ENCODE measurements at places on chromosomes 13 and 19.
A peak's percentile ranks its signal among the peaks of the same experiment; 100 is the strongest.

DNA sequence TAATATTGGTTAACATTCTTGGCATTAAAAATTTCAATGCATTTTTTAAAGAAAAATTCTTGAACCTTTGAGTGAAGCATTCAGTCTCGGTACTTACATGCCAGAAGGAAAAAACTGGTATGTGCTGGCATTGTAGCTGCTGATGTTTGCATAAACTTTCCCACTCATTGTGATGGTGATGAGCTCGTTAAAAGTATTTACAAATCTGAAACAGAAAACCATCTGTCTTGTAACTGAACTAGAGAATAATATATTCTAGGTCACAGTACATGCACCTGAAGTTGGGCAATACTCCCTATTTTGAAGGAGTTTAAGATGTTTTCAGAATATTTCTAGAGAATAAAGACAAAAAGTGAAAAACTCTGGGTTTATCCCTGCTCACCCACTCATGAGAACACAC lies 64.1 kb downstream of the SLC15A1 start:
- no peak overlapping the region for H3K4me3 ChIP-seq
- H3K4me1 ChIP-seq = no peaks in the 10 kb centered on the region
- DNase-seq = no peak
- H3K36me3 ChIP-seq = no peaks in the 10 kb centered on the region

- H3K4me1 ChIP-seq = peaks cover 11% of the 10 kb centered on the region
- H3K36me3 ChIP-seq = no peaks in the 10 kb centered on the region
- DNase-seq = peak; percentile 69
- no peaks in the 10 kb centered on the region for H3K27me3 ChIP-seq
These were observed 32.2 kb upstream of the ZNF726 start for GRCh38 chr19:23882493-23882892.

DNA sequence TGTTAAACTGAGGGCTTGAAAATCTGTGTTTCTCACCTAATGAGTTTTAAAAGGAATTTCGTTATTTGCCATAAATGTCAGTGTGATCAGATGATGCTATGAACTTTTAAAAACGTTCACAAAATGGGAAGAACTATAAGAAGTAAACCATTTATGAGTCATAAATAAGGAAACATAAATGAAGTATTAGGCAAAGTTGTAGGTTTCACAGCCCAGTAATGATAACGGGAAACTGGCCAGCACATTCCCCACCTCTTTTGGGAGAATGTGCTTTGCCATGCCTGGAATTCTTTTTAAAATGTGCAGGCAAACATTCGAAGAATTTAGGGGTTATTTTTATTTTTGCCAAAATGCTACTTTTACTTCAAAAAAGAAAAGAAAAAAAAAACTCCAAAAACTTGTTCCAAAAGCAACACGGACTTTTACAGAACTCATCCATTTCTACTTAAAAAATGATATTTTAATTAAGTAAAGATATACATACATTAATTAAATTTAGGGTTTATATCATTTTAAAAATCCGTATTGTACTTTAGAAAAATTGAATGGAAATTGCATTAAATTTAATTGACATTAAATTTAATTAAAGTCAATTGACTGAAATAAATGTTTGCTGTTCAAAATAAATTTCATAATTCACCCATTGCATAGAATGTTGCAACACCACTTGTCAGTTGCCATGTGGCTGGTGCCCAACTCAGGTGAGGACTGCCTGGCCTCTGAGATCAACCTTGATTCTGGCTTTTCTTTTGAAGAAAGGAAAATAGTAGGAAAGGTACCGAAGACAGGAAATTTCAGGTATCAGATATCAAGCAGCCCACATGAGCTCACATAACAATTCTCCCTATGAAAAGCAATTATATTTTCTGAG lies 1198.5 kb downstream of the EFNB2 start:
- H3K36me3 ChIP-seq = no peaks in the 10 kb centered on the region
- H3K4me1 ChIP-seq = no peaks in the 10 kb centered on the region
- H3K27me3 ChIP-seq = no peaks in the 10 kb centered on the region
- no peak overlapping the region for H3K4me3 ChIP-seq
- no peak overlapping the region for H3K27ac ChIP-seq
- no peak for DNase-seq

GRCh38 chr13:100506600-100507422 lies 81.8 kb downstream of the GGACT start:
- no peak overlapping the region for H3K27ac ChIP-seq
- no peaks in the 10 kb centered on the region for H3K27me3 ChIP-seq
- H3K4me3 ChIP-seq = no peak overlapping the region
- no peaks in the 10 kb centered on the region for H3K4me1 ChIP-seq
- no peak for DNase-seq

DNA sequence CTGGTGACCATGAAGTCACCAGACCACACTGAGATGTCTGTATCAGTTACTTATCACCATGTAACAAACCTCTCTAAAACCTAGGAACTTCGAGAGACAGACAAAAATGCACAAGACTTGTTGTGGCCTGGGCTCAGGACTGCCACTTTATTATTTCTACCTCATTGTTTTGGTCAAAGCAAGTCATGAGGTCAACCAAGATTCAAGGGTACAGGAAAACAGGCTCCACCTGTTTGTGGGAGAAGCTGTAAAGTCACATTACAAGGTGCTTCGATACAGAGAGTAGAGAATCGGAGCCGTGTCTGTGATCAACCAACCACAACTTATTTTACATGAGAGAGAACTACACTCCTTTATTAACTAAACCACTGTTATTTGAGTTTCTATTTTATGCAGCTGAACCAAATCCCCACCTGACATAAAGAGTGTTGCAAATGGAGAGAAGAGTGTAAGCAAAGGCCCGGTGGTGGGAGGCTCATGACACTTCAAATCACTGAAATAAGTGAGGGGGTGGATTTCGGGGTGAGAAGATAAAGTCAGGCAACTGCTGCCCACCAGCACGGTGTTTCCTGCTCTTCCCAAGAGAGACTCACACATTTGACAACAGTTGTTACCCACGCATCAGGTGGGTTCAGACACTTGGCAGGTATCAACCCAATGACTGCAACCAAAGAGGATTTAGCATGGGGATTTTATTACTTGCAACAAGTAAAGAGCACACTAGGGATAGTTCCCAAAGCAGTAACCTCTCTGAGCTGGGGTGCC lies 39.0 kb upstream of the IGSF23 start:
- H3K27ac ChIP-seq = no peak overlapping the region
- DNase-seq = no peak
- H3K27me3 ChIP-seq = no peaks in the 10 kb centered on the region

- no peak overlapping the region for H3K4me3 ChIP-seq
- DNase-seq = no peak
- no peaks in the 10 kb centered on the region for H3K36me3 ChIP-seq
These were observed 22.7 kb upstream of the NAXD start for GRCh38 chr13:110592665-110593064.

- no peak for DNase-seq
- H3K4me3 ChIP-seq = no peak overlapping the region
- H3K36me3 ChIP-seq = no peaks in the 10 kb centered on the region
These were observed 45.1 kb downstream of the EPSTI1 start for GRCh38 chr13:42946927-42947326.

- H3K27me3 ChIP-seq = no peaks in the 10 kb centered on the region
- no peak for DNase-seq
- no peak overlapping the region for H3K4me3 ChIP-seq
These were observed 11.0 kb downstream of the ZNF665 start for GRCh38 chr19:53182202-53182601.

GRCh38 chr13:51068501-51068900 lies 42.6 kb downstream of the C13orf42 start:
- DNase-seq = no peak
- no peaks in the 10 kb centered on the region for H3K27me3 ChIP-seq
- peaks cover 18% of the 10 kb centered on the region for H3K4me1 ChIP-seq
- no peaks in the 10 kb centered on the region for H3K36me3 ChIP-seq

DNA sequence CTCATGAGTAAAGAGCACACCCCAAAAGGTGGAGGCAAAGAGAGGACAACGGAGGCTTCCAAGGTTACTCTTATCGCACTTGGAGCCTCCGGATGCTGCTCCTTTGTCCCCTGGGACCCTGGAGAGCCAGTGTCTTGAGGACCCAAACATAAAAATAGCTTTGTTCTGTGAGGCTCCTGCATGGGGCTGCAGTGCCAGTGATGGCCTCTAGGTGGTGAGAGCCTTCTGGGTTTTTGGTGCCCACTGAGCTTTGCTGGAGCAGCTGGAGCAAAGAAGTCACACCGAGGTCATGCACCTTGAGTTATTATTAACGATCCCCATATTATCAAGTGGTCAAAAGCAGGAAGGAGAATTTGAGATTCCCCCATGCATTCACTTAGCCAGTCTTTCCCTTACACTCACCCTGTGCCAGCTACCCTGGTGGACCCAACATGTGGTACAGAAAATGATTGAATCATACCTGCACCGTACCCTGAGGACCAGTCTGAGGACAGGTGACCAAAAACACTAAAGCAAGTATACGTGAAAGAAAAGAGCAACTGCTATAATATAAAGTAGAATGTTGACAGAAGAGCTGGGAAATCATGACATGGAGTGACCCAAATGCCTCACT lies 41.5 kb downstream of the ZNF682 start:
- no peak for DNase-seq
- no peaks in the 10 kb centered on the region for H3K27me3 ChIP-seq
- no peaks in the 10 kb centered on the region for H3K36me3 ChIP-seq
- no peak overlapping the region for H3K27ac ChIP-seq

- no peak overlapping the region for H3K4me3 ChIP-seq
- no peaks in the 10 kb centered on the region for H3K27me3 ChIP-seq
- H3K27ac ChIP-seq = no peak overlapping the region
- no peaks in the 10 kb centered on the region for H3K4me1 ChIP-seq
- no peak for DNase-seq
These were observed 16.4 kb downstream of the DOT1L start for GRCh38 chr19:2180114-2180513.

GRCh38 chr13:53200498-53201453 lies 172.2 kb downstream of the OLFM4 start:
- H3K27me3 ChIP-seq = no peaks in the 10 kb centered on the region
- no peaks in the 10 kb centered on the region for H3K36me3 ChIP-seq
- no peak overlapping the region for H3K27ac ChIP-seq
- DNase-seq = no peak

- H3K27me3 ChIP-seq = no peaks in the 10 kb centered on the region
- no peak overlapping the region for H3K4me3 ChIP-seq
- H3K4me1 ChIP-seq = no peaks in the 10 kb centered on the region
- H3K27ac ChIP-seq = no peak overlapping the region
These were observed 20.1 kb downstream of the FUZ start for GRCh38 chr19:49792829-49793560.

- no peak overlapping the region for H3K27ac ChIP-seq
- DNase-seq = no peak
- H3K4me3 ChIP-seq = no peak overlapping the region
- H3K36me3 ChIP-seq = peaks cover 14% of the 10 kb centered on the region
- peaks cover 10% of the 10 kb centered on the region for H3K4me1 ChIP-seq
These were observed 406.4 kb downstream of the KCNRG start for GRCh38 chr13:50421473-50422130.

DNA sequence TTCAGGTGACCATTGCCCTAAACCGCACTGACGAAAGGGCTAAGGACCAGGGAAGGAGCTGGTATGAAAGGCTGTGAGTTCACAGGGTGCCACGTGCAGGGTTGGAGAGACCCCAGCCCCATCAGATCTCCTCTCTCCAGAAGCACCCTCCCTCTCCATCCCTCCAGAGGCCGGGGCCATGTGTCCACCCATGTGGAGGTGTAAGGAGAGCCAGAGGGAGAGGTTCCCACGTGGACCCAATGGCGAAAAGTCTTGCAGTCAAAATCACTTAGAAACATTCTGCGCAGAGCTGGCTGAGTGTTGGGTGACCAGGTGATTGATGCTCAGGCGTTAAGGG lies 168.3 kb downstream of the COL4A1 start:
- H3K4me1 ChIP-seq = peaks cover 5% of the 10 kb centered on the region
- DNase-seq = no peak
- no peaks in the 10 kb centered on the region for H3K36me3 ChIP-seq
- peak overlapping the region; percentile 63 for H3K4me3 ChIP-seq
- H3K27me3 ChIP-seq = peaks cover 29% of the 10 kb centered on the region
- H3K27ac ChIP-seq = no peak overlapping the region

- no peak overlapping the region for H3K4me3 ChIP-seq
- H3K27me3 ChIP-seq = peaks cover 80% of the 10 kb centered on the region
- no peaks in the 10 kb centered on the region for H3K4me1 ChIP-seq
- no peaks in the 10 kb centered on the region for H3K36me3 ChIP-seq
- H3K27ac ChIP-seq = no peak overlapping the region
These were observed 213.7 kb downstream of the TEX29 start for GRCh38 chr13:111533900-111534683.

- no peak overlapping the region for H3K4me3 ChIP-seq
- no peaks in the 10 kb centered on the region for H3K27me3 ChIP-seq
- H3K36me3 ChIP-seq = peaks cover 8% of the 10 kb centered on the region
These were observed 6.4 kb downstream of the C19orf47 start for GRCh38 chr19:40341601-40342482.

GRCh38 chr19:56477429-56478338 lies 539 bp upstream of the ZNF667 start:
- DNase-seq = no peak
- no peaks in the 10 kb centered on the region for H3K36me3 ChIP-seq
- H3K27me3 ChIP-seq = no peaks in the 10 kb centered on the region
- no peak overlapping the region for H3K27ac ChIP-seq

- no peaks in the 10 kb centered on the region for H3K36me3 ChIP-seq
- no peak overlapping the region for H3K27ac ChIP-seq
- H3K4me1 ChIP-seq = no peaks in the 10 kb centered on the region
- H3K4me3 ChIP-seq = no peak overlapping the region
- DNase-seq = peak; percentile 64
These were observed 13.9 kb downstream of the APLP1 start for GRCh38 chr19:35882114-35882832.

GRCh38 chr19:28880735-28881401 lies 332.1 kb downstream of the UQCRFS1 start:
- no peak overlapping the region for H3K27ac ChIP-seq
- peaks cover 6% of the 10 kb centered on the region for H3K4me1 ChIP-seq
- DNase-seq = no peak
- no peaks in the 10 kb centered on the region for H3K36me3 ChIP-seq
- no peaks in the 10 kb centered on the region for H3K27me3 ChIP-seq

- H3K36me3 ChIP-seq = peaks cover 2% of the 10 kb centered on the region
- H3K27me3 ChIP-seq = no peaks in the 10 kb centered on the region
- DNase-seq = no peak
- no peak overlapping the region for H3K4me3 ChIP-seq
- H3K4me1 ChIP-seq = peaks cover 14% of the 10 kb centered on the region
- H3K27ac ChIP-seq = no peak overlapping the region
These were observed 9.2 kb downstream of the UBE2S start for GRCh38 chr19:55398200-55398925.

- peaks cover 65% of the 10 kb centered on the region for H3K27me3 ChIP-seq
- H3K27ac ChIP-seq = no peak overlapping the region
- H3K4me1 ChIP-seq = peaks cover 13% of the 10 kb centered on the region
- no peak for DNase-seq
- no peak overlapping the region for H3K4me3 ChIP-seq
These were observed 9.3 kb upstream of the CDX2 start for GRCh38 chr13:27978301-27978968.

DNA sequence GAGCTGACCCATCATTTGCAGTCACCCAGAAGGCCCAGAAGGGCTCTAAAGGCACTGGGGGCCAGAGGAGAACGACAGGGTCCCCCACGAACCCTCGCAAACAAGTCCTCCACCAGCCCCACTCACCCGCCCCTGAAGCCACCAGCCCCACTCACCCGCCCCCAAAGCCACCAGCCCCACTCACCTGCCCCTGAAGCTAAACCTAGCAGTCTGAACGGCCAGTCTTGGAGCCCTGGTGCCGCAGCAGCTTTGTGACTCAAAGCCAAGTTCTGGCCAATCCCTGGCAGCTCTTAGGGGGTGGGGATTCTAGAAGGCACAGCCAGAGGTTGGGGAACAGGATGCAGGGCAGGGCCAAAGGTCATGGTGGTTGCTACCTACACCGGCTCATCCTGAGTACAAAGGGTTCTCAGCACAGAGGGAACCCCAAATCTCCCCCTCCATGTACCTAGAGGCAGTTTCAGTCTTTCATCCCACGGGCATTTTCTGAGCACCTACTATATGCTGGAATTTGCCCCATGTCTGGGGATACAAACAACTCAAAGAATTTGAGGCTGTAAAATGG lies at the start of gene IQCN:
Gene IQCN (minus strand): TSS at position 234 of the 562 bp plus-strand sequence. CDS start 4,974 bp downstream, outside the sequence.
- peak within 1 kb of the TSS; percentile 23 for H3K4me3 ChIP-seq
- no peaks in the 10 kb centered on the region for H3K27me3 ChIP-seq
- H3K27ac ChIP-seq = peak within 1 kb of the TSS; percentile 73
